NCI-H2171 (cell line): ENCODE measurements at places on chromosomes 1 and 21.

GRCh38 chr1:152513081-152513480 lies 1.2 kb upstream of the CRCT1 start:
- no peak for DNase-seq

GRCh38 chr1:209667708-209668107 lies 7.5 kb upstream of the G0S2 start:
- DNase-seq = no peak

GRCh38 chr1:5620418-5620817 lies 371.8 kb downstream of the NPHP4 start:
- no peak for DNase-seq

- no peak for DNase-seq
Observed at GRCh38 chr1:94734963-94735901, 84.9 kb upstream of the SLC44A3 start.

DNA sequence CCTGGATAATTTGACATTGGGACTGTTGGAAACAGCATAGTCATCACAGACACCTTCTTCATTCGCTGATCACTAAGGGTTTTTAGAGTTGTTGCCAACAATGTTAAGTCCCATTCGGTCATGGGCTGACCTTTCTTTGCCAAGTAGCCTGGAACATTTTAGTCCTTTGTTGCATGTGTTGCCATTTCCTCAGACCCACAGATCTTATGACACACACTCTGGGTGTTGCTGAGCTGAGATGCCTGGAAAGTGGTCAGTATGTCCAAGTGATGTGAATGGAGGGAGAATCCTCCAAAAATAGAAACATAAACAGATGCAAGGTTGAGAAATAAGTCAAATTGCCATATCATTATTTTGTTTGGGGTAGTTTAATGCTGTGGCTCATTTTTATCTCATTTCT lies 61.5 kb upstream of the GJA5 start:
- DNase-seq = no peak

- DNase-seq = no peak
Observed at GRCh38 chr1:83676106-83676505, 322.8 kb downstream of the TTLL7 start.

- no peak for DNase-seq
Observed at GRCh38 chr1:173489149-173489600, 12.0 kb downstream of the PRDX6 start.

DNA sequence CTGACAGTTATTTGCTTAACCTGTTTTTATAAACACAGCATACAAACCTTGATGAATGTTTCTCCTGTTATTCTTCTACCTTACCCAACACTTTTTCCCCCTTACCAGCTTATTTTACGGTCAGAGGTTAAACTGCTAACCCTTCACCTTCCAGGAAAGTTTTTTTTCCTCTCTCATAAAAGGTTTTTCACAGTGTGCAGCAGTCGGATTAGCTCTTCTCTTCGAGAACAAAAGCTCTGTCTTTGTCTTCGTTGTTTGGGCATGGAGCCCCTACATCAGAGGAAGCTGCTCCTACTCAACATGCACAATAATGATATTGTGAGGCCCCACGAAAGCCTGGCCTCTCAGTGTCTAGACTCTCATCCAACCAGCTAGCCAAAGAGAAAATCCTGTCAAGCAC lies 42.0 kb downstream of the DENND1B start:
- DNase-seq = no peak

DNA sequence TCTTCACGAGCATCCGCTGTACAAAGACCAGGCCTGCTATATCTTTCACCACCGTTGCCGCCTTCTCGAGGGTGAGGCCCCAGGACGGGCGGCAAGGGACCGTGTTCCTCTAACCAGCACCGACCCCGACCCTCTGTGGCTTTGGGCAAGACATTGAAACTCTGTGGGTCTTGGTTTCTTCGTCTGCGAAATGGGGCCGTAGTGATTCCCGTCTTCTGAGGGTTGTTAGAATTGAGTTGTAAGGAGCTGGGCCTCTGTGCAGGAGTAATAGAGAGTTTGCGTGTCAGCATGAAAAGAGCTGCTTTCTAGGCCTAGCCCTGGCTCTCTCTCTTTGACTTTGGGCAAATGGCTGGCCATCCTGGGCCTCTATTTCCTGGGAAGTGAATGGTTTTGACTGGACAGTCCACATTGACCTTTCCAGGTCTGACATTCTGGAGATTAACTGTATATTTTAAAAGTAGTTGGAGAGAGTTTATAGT lies 591 bp downstream of the MRPL37 start:
- no peak for DNase-seq

DNA sequence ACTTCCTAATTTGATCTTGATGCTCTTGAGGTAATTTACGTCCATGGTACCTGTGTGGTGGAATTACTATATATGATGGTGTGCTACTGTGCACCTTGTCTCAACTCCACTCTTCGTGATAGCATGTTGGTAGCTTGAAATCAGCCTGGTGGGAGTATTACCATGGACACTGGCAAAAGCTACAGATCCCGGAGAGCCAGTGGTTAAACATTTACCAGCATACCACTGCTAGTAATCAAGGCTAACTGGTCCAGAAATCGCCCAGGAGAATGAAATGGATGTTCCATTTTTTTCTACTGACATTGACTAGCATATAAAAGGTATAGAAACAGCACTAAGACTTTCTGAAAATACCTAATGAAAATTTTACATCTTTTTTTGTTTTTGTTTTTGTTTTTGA lies 30.6 kb downstream of the ELK4 start:
- DNase-seq = no peak

- no peak for DNase-seq
Observed at GRCh38 chr1:70057500-70057899, 147.9 kb downstream of the LRRC40 start.

DNA sequence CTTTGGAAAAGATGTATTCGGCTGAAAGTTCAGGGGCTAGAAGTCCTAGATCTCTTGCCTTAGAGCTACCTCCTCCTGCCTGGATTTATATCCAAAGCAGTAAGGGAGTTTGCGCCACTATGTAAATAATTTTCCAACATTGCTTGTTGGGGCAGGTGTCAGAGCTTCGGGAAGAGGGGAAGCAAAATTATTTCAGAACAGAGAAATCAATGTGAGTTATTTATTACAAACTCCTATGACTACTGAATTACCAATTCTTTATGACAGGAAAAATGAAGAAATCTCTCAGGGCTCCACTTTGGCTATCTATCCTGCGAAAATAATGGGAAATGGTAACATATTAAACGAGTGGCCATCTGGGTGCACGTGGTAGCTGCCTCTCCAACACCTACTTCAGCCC lies at the start of gene CRP:
Gene CRP (minus strand): TSS at position 61 of the 400 bp plus-strand sequence. CDS start 104 bp downstream, outside the sequence.
- no peak for DNase-seq

GRCh38 chr1:162755306-162755705 lies 35.2 kb upstream of the HSD17B7 start:
- no peak for DNase-seq

GRCh38 chr1:24400065-24400464 lies 13.5 kb downstream of the STPG1 start:
- DNase-seq = no peak

DNA sequence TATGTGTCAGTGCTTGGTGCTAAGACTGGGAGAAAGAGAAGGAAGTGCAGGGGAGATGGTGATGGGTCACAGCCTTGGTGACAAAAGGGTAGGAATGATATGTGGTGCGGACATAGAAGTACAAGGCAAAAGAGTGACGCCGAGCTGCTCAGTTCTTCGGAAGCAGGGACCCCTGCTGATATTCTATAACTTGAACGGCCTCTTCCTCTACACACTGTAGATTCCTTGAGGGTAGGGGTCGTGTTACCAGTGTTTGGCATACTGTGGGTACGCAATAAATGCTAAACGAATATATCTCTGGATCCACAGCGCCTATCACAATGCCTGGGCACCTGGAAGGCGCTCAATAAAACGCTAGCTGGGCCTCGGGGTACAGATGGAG lies 488 bp downstream of the DBT start:
- no peak for DNase-seq

- DNase-seq = peak; percentile 64
Observed at GRCh38 chr1:153352523-153352922, 3.9 kb upstream of the PGLYRP4 start.

DNA sequence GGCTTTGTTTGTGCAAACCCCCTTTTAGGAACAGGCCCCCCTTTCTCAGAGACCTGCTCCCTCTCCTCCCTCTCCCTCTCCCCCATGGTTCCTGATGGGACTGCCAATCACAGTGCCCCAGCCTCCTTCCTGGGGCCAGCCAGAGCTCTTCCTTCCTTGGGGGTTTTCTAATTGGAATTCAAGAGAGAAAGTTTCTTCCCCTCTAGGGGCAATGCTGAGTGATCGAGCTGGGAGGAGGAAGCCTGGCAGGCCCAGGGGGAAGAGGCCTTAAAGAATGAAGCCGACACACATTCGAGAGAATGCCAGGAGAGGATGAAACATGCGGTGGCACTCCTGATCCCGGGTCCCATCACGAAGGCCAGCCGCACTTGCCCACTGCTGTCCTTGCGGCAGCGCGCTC lies 21.3 kb upstream of the COL16A1 start:
- DNase-seq = no peak

GRCh38 chr1:219152751-219153150 lies 20.9 kb upstream of the LYPLAL1 start:
- no peak for DNase-seq

DNA sequence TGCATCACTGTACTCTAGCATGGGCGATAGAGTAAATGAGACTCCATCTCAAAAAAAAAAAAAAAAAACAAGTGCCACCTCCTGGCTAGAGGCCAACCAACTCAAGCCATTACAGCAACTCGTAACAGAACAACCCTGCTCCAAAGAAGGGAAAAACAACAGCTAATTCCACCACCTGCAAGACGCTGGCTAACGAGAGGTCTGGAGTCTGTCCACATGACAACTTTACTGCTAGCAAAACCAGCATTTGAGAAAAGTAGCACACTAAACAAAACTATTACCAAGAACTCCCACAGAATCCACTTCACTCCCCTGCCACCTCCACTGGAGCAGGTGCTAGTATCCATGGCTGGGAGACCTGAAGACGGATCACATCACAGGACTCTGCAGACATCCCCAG lies 24.1 kb upstream of the EGLN1 start:
- no peak for DNase-seq

GRCh38 chr1:119506941-119507340 lies at the start of gene HSD3B1:
Gene HSD3B1, plus strand, starts transcription at chr1:119507210. Its CDS starts 267 bp downstream, at chr1:119507477.
- no peak for DNase-seq

GRCh38 chr1:64031236-64031635 lies 172.2 kb upstream of the UBE2U start:
- no peak for DNase-seq

DNA sequence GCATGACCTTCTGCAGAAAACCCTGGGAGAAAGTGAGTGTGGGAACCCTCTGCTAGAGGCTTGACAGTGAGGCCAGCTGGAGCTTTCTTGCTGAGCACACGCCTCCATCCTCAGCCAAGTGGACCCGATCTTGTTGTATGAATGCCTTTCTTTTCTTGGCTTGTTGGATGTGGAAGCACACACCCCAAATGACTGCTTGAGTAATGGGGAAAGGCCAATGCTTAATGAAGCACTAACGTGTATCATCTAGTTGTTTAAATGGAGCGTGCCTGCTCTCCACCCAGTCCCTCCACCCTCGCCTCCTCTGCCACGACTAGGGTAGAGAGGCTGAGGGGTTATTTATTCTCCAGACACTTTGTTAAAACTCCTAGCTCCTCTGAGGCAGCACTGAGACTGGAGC lies 54.3 kb upstream of the IKBKE start:
- peak; percentile 24 for DNase-seq

- DNase-seq = no peak
Observed at GRCh38 chr1:213457186-213457585, 406.1 kb downstream of the RPS6KC1 start.

GRCh38 chr21:45641480-45642035 lies 2.0 kb upstream of the PCBP3 start:
- DNase-seq = no peak

GRCh38 chr1:209875515-209875914 lies 47.7 kb downstream of the UTP25 start:
- DNase-seq = peak; percentile 35

DNA sequence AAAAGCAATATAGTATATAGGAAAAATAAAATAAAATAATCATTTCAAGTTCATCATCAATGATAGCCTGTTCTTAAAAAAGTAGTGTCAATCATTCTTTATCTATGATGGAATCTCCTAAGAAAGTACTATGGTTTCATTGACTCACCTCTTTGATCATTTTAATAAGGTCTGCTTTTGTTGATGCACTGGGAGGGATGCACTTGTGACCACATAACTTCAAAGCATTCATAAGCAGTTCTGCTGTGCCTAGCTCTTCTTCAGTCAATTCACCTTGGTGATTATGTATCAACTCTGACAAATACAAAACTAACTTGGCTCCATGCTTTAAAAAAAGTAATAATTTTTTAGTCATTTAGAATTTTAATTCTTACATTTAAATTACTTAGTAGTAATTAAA lies 84.8 kb upstream of the GNG4 start:
- no peak for DNase-seq

DNA sequence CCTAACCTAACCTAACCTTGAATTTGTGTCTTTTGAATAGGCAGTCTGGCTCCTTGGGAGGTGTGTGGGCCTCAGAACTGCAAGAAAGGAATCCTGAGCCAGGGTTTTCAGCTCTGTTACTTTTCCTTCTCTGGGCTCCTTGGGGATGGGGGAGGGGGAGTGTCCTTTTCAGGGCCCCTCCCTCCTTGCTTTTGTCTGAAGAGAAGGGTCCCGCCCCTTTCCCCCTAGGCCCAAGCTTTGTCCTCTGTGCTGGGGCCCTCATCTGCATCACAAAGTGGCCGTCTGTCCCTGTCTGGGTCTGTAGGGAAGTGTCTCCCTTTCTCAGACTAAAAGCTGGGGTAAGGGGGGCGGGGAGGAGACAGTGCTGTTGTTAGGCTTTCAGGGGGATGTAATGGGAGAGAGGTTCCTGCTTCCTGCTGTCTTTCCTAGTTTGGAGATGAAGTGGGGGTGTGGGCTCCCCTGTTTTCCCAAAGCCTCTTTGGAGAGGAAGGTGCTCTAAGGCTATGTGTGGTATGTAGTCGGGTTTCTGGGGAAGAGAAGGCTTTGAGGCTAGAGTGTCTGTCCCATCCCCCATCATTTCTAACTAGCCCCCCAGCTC lies 3.1 kb downstream of the AGO1 start:
- no peak for DNase-seq

DNA sequence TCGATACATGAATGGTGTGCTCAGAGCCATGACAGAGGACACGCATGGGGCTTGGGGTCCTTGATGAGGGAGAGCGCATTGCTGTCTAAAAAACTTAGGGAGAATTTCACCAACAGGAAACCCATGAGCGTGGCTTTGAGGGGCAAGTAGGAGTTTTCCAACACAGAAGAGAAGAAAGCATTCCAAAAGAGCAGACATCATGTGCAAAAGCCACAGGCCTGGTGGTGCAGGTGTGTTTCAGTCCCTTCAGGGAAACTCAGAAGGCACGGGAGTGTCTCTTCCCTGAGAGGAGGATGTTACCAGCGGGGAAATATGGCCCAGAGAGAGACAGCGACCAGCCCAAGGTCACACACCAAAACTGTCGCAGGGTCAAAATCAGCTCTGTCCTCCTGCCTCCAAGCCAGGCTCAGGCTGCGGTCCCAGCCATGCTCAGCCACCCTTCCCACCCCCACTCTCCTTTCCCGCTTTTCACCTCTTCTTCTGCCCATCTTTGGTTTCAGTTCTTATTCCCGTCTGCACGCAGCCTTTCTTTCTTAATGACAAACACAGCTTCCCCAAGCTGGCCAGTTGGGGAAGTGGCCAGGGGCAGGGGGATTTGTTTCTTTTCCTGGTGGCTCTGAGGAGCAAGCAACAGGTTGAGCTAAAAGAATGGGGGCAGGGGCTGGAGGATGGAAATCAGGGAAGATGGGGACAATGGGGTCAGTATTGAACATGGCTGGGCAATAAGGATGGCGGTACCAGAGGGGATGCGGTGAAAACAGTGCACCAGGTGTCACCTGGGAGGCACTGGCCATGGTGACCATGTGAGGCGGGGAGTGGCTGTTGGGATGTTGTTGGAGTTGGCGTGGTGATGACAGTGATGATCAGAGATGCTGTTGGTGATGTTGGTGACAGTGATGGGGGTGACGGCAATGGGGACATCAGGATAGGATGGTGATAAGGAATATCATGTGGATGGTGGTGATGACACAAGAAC lies 10.3 kb downstream of the LAPTM5 start:
- DNase-seq = no peak
